ENCODE measurements at places on chromosomes 12 and 14.
A peak's percentile ranks its signal among the peaks of the same experiment; 100 is the strongest.

DNA sequence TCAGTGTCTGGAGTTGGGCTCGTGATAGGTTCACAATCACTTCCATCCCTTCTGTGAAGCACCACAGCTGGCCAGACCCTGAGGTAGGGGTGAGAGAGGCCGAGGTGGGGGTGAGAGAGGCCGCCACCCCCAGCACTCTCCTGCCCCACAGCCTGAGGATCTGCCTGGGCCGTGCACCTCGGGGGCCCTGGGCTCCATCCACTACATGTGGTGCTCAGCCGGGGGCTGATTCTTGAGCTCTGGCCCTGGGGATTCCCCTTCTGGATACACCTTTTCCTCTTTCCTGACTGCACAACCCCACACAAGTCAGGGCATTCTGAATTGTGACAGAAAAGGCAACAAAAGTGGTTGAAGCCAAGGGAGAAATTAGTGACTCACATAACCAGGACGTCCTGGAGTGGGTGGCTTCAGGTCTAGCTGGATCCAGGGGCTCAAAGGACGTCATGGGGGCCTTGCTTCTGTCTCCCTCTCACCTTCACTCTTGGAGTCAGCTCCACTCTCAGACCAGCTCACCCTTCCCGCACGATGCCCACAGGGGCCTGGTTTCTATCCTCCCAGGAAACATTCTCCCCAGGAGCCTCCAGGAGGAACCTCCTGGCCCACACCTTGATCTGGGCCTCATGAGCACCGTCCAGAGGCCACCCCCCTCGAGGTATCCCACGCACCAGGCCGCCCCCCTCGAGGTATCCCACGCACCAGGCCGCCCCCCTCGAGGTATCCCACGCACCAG lies 12.1 kb upstream of the FBRSL1 start:
- DNase-seq: no peak

- no peak for DNase-seq
Observed at GRCh38 chr14:54902521-54903420, at the start of gene GCH1. GCH1 (minus strand) TSS chr14:54902826; CDS start chr14:54902663, 163 bp downstream.

DNA sequence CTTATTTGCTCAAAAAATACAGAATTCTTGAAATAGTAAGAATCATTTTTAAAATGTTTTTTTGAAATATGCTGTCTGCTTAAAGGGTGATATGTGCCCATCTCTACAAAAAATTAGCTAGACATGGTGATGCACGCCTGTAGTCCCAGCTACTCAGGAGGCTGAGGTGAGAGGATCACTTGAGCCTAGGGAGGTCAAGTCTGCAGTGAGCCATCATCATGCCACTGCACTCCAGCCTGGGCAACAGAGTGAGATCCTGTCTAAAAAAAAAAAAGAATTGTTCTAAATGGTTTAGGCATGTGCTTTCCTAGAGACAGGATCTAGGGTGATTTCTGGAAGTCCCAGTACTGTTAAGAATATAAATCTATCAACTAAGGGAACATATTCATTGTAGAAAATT lies 75.6 kb upstream of the HECTD1 start:
- no peak for DNase-seq

DNA sequence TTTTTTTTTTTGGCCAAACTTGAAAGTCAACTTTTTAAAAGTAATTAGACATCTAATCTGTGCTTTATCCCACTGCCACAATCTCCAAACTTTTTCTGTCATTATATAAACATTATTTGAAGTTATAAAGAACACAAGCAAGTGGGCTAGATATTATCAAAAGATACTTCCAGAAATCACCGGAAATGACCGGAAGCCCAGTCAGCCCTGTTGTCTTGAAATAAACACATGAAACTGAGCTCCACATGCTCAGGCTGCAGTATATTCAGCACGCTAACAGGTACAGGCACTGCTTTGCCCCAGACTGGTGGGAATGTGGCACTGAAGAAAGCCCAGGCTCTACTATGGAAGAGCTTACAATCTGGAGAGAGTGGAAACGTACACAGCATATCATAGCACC lies 158.9 kb upstream of the PLEKHG7 start:
- DNase-seq: no peak

DNA sequence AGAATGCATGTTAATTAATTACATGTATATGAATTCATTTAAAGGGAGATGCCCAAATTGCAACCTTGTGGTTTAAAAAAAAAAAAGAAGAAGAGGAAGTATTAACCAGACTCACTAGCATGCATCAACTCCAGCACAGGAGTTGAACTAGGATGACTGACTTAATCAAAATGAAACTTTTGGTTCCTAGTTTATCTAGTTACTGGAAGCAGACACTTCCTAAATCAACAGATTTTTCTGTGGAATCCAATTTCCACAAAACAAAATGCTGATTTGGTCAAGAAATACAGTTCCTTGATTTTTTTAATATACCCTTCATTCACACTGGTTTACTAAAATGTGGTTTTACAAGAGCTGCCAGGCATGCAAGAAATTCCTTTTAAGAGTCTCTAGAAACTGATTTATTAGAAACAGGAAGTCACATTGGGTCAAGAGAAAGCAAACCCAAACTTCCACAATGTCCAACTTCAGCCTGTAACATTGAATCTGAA lies 41.6 kb downstream of the ITPR2 start:
- no peak for DNase-seq

DNA sequence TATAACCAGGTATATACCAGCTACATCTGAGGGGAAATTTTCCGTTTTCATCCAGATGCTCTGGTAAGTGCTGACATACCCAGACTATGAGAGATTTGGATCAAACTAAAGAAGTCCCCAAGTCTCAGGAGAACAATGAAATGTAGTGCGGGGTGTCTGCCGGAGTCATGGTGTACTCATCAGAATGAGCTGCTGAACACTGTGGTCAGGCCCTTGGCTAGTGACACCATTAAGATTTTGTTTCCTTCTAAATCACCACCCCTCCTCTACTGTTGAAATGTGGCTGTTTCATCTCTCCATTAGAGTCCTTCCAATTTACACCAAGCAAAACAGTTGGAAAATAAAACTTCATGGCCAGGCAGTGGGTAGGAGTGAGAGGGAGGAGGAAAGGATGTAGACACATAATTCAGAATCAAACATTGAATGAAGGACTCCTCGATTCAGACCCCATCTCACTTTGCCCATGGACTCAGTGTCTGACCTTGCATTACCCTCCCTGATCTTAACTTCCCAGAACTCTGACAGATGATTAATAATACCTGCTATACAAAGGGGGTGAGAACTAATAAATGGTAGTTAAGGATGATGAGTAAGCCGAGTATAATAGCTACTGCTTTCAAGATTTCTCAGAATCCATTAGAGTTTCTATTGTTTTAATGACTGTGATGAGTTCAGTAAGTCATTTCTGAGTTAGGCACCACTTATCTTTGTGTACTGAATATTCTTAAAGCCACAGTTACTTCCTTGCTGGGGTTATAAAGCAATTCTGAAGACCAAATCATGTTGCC lies 127.4 kb downstream of the CRADD start:
- DNase-seq: no peak

- peak; percentile 19 for DNase-seq
Observed at GRCh38 chr14:56244138-56244789, 126.1 kb downstream of the PELI2 start.

- no peak for DNase-seq
Observed at GRCh38 chr12:27705263-27705662, 5.4 kb upstream of the MRPS35 start.

DNA sequence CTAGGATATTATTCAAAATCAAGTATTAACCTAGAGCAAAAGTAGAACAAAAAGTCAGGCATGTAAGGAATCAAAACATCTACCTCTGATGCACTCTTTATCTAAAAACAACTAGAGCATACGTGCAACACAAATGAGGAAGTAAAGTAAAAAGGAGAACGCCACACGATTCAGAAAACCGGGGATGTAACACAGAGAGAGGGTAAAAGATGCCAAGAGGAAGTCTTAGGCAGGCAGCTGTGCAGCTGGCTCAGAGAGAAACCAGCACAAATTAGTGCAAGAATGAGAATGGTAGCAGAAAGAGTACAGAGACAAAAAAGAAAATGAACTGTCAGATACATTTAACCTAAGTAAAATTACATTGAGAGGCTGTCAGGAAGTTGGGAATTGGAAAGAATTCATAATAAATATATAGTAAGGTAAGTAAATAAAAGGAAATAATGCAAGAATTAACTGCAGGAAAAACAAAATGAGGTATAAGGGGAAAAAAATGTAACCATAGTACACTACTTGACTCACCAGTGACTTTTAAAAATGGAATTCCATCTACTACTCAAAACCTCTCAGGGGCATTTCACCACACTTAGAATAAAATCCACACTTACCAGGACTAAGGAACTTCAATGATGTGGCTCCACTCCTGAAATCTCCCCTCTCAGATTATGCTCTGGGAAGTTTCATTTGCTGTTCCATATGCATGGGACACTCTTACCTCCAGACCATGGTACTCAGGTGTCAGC lies 17.1 kb downstream of the BCAT1 start:
- DNase-seq: no peak

- DNase-seq: no peak
Observed at GRCh38 chr14:84963518-84963917, 566.4 kb upstream of the FLRT2 start.

GRCh38 chr12:1666215-1666614 lies 24.7 kb upstream of the ADIPOR2 start:
- no peak for DNase-seq

- no peak for DNase-seq
Observed at GRCh38 chr14:94045563-94046345, 19.6 kb downstream of the OTUB2 start.

DNA sequence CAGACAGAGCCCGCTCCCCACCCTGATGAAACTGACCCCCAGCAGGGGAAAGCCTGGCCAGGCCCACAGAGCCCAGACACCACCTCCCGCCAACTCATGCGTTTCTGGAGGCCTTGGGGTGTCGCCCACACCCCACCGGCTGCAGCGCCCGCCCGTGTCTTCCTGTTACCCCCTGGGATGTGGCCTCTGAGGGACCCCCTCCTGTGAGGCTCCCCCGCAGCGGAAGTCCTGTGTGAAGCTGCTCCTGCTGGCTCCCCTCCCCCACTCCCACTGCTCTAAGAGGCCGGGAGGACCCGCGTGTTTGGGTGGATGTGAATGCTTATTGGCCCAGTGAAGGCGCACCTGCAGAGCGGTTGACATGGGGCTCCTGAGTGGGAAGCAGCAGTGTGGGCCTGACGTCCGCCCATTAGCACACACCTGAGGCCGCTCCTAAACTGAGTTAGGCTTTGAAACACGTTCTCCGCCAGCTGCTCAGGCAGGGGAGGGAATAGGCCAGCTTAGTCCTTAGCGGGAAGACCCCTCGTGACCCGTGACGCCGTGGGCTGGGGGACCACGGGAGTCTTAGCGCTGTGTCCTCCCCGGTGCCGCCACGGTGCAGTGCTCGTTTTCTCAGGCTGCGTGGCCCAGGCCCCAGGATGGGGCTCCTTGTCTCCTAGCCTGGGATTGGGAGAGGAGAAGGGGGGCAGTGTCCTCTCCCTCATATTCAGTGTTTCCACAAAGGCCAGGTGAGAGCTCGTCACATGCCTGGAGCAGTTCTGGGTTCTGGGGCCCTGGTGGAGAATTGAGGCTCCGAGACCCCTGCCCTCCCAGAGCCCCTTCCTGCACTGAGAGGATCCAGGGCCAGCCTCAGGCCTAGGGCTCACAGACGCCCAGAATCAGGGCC lies 323.4 kb upstream of the SFSWAP start:
- DNase-seq: no peak

DNA sequence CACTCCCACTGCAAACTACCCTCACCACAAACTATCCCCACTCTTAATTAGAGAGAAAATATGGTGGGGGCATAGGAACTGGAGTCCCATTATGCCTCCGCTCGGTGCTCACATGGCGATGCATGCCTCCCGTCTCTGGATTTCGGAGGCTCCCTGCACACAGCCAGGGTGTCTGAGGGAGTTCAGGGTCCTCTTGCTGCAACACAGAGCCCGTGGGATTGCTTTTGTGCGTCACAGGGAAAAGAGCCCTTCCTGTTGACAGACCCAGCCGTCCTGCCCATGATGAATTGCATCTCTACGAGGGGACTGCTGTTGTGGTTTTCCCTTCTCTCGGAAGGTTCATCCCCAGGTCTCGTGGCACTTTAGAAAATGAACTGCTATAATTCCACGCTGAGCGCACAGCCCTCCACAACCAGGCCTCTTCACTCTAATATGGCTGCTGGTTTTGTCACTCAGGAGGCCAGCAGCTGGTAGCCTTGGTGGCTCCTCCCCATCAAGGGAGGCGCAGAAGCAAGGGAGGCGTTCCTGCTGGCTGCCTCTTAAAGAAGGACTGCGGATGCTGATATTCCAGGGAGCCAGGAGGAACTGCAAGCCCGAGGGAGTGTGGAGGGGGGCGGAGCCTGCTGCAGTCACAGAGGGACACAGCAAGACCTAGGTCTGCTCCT lies 158.0 kb downstream of the KCNA5 start:
- DNase-seq: no peak

DNA sequence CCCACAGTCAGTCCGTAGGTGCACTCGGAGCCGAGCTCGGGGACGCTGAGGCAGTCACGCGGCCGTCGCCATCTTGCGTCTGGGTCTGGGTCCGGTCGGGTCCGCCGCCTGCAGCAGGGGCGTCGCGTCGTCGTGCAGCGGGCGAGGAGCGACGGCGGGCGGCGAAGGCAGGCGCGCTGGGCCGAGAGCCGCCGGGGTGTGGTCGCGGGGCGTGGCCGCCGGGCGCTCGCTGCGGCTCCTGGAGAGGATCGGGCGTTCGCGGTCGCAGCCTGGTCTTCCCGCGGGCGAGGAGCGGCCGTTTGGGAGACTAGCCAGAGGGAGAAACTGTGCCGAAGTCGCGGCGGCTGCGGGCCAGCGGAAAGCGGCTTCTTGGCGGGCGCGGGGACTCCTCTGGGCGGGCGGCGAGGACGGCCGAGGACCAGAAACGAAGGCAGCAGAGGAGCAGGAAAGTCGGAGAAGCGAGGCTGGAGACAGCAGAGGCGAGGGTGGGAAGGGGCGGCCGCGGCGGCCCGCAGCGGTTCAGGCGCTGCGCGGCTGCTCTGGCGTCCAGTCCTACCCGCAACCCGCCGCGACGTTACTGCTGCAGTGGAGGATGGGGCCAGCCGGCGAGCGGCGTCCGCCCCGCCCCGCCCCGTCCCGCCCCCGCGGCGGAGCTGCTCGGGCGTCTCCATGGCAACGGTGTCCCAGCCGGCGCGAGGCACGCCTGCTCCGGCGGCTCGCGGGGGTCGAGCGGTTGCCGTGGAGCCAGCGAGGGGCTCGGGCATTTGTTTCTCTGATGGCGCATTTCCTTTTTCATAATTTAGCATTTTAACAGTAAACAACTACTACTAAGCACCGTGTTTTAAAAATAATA lies at the start of gene PNMA1:
Gene PNMA1, minus strand, starts transcription at position 582 of the 853 bp plus-strand sequence. CDS start 745 bp downstream, outside the sequence.
- no peak for DNase-seq
